Thymus (tissue), 14 donors: ENCODE measurements at places on chromosomes 3 and 15. TPM values are rescaled to one million over a fixed set of nuclear protein-coding genes. Genes with fewer than 3 reads are reported as not detected.

ROBO1 gene
- total RNA-seq = 33.9 TPM

ROPN1 gene
- total RNA-seq = 0.09 TPM

SLITRK3 gene
- 0.14 TPM for total RNA-seq

ECE2 gene
- not detected for total RNA-seq

XIRP1 gene
- 0.52 TPM for total RNA-seq

CLDN16 gene
- 0.52 TPM for total RNA-seq

RBSN gene
- total RNA-seq = 8.0 TPM

GRAMD1C gene
- 0.76 TPM for total RNA-seq

HCN4 gene
- 0.05 TPM for total RNA-seq

HRG gene
- not detected for total RNA-seq

DNA sequence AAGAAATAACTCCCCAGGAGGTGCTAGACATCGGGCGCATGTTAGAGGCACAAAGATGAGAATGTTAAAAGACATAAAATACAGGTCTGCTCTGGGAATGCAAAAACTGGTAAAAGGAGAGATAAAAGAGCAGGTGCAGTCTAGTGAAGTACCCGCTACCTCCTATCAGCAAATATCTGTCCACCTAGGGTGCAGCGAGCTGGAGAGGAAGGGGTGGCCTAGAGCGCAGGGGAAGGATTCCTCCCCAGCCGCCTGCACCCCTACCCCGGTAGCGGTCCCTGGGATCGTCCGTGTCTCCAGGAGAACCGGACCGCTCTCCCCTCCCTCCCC lies 237 bp upstream of the ZNF662 start:
- peaks cover 7% of the 10 kb centered on the region for H3K4me1 ChIP-seq
- peak overlapping the region; percentile 34 for H3K4me3 ChIP-seq
- peaks cover 10% of the 10 kb centered on the region for H3K27me3 ChIP-seq
- H3K36me3 ChIP-seq = no peaks in the 10 kb centered on the region
- DNase-seq = no peak

DNA sequence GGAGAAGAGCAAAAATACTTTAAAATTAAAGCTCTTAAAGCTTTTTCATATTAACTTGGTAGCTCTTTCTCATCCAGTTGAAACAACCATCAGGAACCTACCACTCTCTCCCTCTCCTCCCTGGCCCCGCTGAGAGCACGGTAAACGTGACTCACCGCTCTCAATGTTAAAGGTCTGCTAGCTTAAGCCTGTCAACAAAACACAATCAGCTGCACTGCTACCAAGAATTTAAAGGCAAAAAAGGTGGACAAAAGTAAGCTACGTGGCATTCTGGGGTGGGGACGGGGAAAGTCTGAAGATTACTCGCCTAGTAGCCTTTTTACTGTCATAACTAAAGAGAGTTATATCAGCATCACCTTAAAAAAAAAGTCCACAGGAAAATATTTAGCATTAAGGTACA lies 8.4 kb upstream of the GP5 start:
- no peaks in the 10 kb centered on the region for H3K27me3 ChIP-seq
- DNase-seq = no peak
- H3K36me3 ChIP-seq = no peaks in the 10 kb centered on the region
- H3K4me1 ChIP-seq = no peaks in the 10 kb centered on the region

GRCh38 chr3:48966367-48966766 lies 23.7 kb upstream of the P4HTM start:
- peaks cover 52% of the 10 kb centered on the region for H3K36me3 ChIP-seq
- no peak overlapping the region for H3K4me3 ChIP-seq
- no peaks in the 10 kb centered on the region for H3K4me1 ChIP-seq

DNA sequence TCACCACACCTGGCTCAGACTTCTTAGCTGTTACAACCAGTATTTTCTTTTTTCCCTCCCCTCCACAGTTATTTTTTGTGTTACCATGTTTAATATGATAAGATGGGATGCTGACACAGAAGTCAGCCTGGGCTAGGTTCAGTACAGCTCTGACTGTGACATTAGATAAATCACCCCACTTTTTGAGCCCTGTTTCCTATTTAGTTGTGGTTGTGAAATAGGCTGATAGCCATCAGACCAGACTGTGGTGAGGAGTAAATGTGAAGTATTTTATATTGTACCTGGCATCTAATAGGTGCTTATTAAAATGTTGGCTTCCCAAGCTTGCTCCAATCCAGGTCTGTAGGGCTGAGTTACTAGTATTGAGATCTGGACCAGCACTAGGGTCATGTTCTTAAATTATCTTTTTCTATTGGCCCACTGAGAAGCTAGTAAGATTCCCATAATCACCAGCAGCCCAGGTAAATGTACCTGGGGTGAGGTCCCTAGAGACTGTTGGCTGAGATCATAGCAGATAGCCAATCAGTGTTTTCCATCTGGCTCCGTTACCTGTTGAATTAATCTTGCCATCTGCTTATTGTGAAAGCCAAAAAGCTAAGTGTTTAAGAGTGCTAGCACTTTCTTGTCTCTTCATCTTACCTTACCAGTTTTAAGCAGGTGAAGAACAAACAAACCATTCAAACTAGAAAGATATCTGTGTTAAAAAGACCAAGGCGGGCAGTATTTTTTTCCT lies 61.0 kb downstream of the CCK start:
- H3K36me3 ChIP-seq = peaks cover 52% of the 10 kb centered on the region
- no peak overlapping the region for H3K4me3 ChIP-seq
- H3K27ac ChIP-seq = no peak overlapping the region
- no peaks in the 10 kb centered on the region for H3K27me3 ChIP-seq
- H3K4me1 ChIP-seq = peaks cover 3% of the 10 kb centered on the region
- DNase-seq = no peak

GRCh38 chr3:66047311-66048050 lies 8.8 kb upstream of the MAGI1 start:
- H3K27ac ChIP-seq = no peak overlapping the region
- H3K4me1 ChIP-seq = no peaks in the 10 kb centered on the region
- H3K27me3 ChIP-seq = peaks cover 3% of the 10 kb centered on the region
- DNase-seq = no peak
- H3K4me3 ChIP-seq = no peak overlapping the region

DNA sequence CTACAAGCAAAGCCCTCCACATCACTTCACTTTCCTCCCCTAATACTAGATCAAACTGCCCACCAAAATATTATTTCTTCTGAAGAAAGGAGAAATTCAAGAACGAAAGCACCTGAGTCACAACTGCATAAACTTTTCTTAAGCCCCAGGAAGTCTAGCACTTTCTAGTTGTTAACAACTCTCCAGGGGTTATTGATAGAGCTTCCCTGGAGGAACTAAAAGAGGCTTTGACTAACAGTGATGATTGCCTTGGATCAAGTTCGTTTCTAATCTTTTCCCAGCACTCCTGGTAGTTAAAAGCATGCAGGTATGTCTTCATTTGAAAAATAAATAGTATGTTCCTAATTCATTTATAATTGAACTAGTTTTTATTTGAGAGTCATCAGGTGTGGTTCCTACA lies 917.0 kb downstream of the TUSC7 start:
- H3K36me3 ChIP-seq = no peaks in the 10 kb centered on the region
- DNase-seq = no peak
- no peak overlapping the region for H3K27ac ChIP-seq
- H3K27me3 ChIP-seq = no peaks in the 10 kb centered on the region
- H3K4me1 ChIP-seq = no peaks in the 10 kb centered on the region
- H3K4me3 ChIP-seq = no peak overlapping the region

- H3K27ac ChIP-seq = no peak overlapping the region
- no peak overlapping the region for H3K4me3 ChIP-seq
- no peaks in the 10 kb centered on the region for H3K36me3 ChIP-seq
- DNase-seq = no peak
- H3K4me1 ChIP-seq = no peaks in the 10 kb centered on the region
Measured at GRCh38 chr3:167318996-167319615, 61.0 kb downstream of the ZBBX start.

DNA sequence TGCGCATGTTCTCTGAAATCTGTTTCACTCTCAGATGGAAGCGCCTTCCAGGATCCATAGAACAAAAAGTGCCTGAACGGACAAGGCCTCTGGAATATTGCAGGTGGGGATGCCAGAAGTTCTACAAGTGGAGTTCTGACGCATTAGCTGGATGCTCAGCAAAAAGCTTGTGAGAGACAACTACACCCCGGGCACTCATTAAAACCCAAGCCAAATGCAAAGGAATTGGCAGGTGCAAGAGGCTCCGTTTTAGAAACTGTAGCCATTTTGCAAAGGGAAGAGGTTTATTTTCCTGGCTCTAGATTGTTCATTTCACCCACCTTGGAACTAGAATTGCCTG lies 35.2 kb upstream of the SLC24A5 start:
- H3K4me3 ChIP-seq = no peak overlapping the region
- no peak overlapping the region for H3K27ac ChIP-seq
- H3K27me3 ChIP-seq = no peaks in the 10 kb centered on the region
- no peaks in the 10 kb centered on the region for H3K36me3 ChIP-seq
- DNase-seq = no peak

DNA sequence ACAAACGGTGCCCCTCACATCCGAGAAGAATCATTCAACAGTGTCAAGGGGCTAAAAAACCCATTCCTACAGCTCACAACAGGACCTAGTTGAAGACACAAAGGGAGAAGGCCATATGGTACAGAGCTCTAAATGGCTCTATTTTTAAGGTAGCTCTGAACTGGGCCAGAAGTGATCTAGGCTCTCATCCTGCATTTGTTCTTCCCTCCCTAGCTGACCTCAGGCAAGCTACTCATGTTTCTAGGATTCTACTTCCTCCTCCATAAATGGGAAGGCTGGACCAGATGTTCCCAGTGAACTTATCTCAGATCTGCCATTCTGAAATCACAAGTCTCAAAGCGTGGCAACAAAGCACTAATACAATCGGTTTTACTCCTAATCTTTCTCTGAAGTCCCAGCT lies 62.3 kb downstream of the CPNE4 start:
- no peaks in the 10 kb centered on the region for H3K36me3 ChIP-seq
- H3K4me3 ChIP-seq = no peak overlapping the region
- H3K27ac ChIP-seq = no peak overlapping the region
- H3K27me3 ChIP-seq = no peaks in the 10 kb centered on the region

- H3K36me3 ChIP-seq = no peaks in the 10 kb centered on the region
- no peak for DNase-seq
- no peak overlapping the region for H3K4me3 ChIP-seq
- no peak overlapping the region for H3K27ac ChIP-seq
Measured at GRCh38 chr15:91895051-91895450, 41.5 kb downstream of the SLCO3A1 start.

DNA sequence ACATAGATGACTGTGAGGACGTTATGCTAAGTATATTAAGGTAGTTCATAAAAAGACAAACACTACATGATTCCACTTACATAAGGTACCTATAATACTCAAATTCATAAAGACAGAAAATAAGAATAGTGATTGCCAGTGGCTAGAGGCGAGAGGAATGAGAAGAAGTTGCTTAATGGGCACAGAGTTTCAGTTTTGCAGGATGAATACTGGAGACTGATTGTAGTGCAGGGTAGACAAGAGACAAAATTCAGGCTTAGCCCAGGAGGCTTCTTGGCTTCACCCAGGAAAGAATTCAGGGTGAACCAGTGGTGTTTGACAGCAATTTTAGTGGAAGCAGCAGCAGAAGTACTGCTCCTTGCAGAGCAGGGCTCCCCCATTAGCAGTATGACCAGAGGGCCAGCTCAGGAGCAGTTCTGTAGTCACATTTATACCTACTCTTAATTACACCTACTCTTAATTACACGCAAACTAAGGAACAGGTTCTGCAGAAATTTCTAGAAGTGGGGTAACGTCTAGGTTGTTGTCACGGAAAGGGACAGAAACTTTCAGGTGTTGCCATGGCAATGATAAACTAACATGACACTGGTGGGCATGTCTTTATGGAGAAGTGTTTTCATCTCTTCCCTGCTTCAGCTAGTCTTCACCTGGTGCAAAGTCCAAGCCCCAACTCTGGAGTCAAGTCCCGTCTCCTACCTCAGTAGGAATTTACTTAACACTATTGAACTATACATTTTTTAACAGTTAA lies 55.2 kb downstream of the TBL1XR1 start:
- DNase-seq = no peak
- peaks cover 25% of the 10 kb centered on the region for H3K36me3 ChIP-seq
- H3K4me1 ChIP-seq = peaks cover 41% of the 10 kb centered on the region
- no peak overlapping the region for H3K27ac ChIP-seq
